GM10248 (cell line): ENCODE measurements at places on chromosomes 6 and 20.
A peak's percentile ranks its signal among the peaks of the same experiment; 100 is the strongest.

- DNase-seq = no peak
Measured at GRCh38 chr6:161027385-161027784, 35.8 kb downstream of the MAP3K4 start.

- no peak for DNase-seq
Measured at GRCh38 chr6:108630050-108630714, 69.5 kb downstream of the FOXO3 start.

GRCh38 chr6:143689852-143690251, 12.1 kb downstream of the PHACTR2 start:
- no peak for DNase-seq

- peak; percentile 62 for DNase-seq
Measured at GRCh38 chr6:107318100-107318736, 141.1 kb downstream of the PDSS2 start.

DNA sequence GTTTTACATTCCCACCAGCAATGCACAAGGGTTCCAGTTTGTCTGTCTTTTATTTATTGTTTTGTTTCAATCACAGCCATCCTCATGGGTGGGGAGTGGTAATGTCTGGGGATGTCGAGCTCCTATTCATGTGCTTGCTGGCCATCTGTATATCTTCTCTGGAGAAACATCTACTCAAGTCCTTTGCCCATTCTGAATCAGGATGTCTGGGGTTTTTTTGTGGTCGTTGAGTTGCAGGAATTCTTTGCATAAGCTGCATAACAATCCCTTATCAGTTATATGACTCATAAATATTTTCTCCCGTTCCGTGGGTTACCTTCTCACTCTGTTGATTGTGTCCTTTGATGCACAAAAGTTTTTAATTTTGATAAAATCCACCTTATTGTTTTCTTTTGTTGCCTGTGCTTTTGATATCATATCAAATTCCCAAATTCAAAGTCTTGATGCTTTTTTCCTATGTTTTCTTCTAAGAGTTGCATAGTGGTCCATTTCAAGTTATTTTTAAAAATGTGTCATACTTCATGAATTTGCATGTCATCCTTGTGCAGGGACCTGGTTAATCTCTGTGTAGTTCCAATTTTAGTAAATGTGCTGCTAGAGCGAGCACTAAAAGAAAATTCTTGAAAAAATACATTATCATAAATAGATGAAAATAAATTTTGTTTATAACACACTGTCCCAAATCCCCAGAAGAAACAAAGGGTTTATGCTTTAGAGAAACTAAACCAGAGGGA, 54.9 kb upstream of the PDE10A start:
- no peak for DNase-seq

DNA sequence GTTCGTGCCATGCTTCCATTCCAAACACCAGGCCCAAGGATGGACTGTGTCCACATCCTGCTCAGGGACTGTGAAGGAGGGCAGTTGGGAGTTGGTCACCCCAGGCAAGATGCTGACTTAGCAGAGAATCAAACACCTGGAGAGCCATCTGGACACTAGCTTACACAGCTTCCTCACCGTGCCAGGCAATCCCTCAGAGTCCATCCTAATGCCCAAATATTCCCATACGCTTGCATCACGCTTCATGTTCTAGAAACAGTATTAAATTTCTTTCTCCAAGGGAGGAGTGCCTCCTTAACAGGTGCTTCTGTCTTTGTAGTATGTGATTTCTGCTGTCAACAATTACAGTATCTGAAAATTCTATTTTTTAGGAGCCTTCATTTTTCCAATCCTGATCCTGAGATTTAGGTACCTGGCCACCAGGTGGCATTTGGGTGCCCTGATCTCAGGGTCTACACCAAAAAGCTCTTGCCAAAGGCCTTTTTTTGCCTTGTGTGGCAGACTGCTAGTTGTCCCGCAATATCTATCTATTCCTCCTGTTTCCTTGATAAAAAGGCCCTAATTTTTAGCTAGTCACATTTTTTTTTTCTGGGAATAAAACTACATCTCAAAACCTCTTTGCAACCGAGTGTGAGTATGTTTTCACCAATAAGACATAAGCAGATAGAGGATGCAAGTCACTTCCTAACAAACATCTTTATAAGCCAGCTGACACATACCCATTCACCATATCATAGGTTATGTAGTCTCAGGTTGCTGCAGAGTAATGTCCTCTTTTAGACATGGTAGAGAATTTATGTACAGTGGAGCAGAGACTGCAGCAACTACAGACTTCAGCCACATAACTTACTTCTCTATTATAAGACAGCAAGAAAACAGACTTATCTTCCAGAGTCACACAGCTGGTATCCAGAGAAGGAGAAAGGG, 85.0 kb downstream of the PREP start:
- DNase-seq = no peak

DNA sequence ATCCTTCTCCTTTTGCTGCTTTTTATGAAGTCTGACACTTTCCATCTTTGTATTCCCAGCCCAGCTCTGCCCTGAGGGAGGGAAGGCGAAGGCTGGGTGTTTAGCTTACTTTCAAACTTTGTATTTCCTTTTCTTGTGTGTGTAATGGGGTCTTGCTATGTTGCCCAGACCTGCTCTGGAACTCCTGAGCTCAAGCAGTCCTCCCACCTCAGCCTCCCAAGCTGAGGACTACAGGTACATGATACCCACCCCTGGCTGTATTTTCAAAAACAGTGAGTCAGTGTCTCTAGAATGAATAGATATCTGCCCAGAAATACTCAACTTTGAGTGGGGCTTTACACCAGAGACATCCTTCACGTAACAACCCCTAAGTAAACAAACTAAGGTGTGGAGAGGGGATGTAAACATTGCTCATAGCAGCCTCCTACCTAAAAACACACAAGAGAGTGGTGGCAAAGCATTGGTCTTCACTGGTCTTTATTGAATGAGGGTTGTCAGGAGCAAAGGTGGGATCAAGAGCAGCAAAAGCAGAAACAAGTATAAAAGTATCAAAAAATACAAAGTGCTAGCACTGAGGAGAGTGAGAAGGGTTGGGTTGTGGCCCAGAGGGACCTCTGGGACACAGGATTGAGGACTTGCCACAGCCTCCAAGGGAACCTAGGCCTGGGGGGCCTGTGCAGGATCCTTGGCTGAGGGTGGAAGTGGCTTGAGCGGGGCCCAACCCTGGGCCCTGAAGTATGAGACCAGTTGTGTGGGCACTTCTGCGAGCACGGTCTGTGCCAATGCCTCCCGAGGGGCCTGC, 10.2 kb downstream of the SPAG4 start:
- no peak for DNase-seq

- DNase-seq = no peak
Measured at GRCh38 chr6:2061880-2062279, 183.5 kb downstream of the GMDS start.

DNA sequence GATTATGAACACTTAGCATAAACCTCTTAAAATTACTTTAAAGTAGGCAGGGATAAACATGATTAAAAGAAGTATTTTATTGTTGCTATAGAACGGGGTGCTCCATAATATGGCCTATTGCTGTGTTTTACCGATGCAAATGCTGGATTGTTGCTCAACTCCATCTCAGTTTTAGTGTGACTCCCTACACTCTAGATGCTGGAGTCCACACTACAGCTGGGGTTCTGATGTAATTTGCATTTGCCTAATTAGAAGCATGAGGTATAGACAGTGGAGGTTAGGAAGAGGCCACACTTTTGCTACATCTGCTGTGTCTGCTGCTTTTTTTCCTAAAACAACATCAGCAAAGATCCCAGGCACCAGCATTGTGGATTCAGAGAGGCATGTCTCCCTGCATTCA, 6.7 kb upstream of the HMGN3 start:
- no peak for DNase-seq

- no peak for DNase-seq
Measured at GRCh38 chr20:60271597-60271996, 313.4 kb downstream of the CDH26 start.

- DNase-seq = no peak
Measured at GRCh38 chr20:57524511-57525176, at the start of gene CTCFL. Gene CTCFL (minus strand): TSS chr20:57525140. CDS start chr20:57524205, 935 bp downstream.

- no peak for DNase-seq
Measured at GRCh38 chr20:14401479-14402138, 64.2 kb upstream of the FLRT3 start.

GRCh38 chr6:37982317-37982716, 162.8 kb downstream of the ZFAND3 start:
- DNase-seq = no peak

GRCh38 chr6:130113201-130113710, 94.9 kb downstream of the L3MBTL3 start:
- no peak for DNase-seq

DNA sequence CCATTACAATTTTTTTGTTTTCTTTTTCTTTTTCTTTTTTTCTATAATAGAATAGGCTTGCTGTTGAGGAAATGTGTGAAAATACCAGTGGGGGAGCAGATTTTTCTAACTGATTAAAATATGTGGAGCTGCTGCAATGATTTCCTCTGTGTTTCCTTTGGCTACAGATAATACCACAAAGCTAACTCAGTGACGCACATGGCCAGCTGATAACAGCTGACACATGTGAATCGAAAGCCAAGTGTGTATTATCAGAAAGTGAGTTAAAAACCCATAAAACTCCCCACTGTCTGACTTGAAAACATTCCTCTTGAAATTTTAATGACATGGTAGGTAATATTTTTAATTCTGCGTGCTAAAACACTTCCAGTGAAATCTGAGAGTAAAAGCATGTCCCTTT, 70.8 kb upstream of the AHI1 start:
- DNase-seq = peak; percentile 15

DNA sequence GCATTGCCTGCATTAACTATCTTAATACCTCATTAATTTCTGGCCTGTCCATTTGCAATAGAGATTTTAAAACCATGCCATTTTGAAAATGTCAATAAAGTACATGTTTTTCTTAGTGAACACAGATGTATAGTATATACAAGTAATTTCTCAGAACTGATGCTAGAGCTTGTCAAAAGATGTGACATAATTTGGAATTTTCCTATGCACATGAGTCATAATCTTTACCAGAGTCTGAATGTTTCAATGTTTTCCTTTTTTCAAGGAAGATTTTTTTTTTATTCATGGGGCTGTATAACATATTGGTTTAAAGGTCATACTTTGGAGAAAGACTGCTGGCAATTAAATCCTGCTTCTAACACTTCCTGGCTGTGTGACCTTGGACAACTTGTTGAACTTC, 1347.5 kb upstream of the ADGRB3 start:
- no peak for DNase-seq

- DNase-seq = no peak
Measured at GRCh38 chr6:35223396-35223795, 9.6 kb downstream of the SCUBE3 start.

- DNase-seq = no peak
Measured at GRCh38 chr6:76342611-76343160, 270.2 kb upstream of the IMPG1 start.

DNA sequence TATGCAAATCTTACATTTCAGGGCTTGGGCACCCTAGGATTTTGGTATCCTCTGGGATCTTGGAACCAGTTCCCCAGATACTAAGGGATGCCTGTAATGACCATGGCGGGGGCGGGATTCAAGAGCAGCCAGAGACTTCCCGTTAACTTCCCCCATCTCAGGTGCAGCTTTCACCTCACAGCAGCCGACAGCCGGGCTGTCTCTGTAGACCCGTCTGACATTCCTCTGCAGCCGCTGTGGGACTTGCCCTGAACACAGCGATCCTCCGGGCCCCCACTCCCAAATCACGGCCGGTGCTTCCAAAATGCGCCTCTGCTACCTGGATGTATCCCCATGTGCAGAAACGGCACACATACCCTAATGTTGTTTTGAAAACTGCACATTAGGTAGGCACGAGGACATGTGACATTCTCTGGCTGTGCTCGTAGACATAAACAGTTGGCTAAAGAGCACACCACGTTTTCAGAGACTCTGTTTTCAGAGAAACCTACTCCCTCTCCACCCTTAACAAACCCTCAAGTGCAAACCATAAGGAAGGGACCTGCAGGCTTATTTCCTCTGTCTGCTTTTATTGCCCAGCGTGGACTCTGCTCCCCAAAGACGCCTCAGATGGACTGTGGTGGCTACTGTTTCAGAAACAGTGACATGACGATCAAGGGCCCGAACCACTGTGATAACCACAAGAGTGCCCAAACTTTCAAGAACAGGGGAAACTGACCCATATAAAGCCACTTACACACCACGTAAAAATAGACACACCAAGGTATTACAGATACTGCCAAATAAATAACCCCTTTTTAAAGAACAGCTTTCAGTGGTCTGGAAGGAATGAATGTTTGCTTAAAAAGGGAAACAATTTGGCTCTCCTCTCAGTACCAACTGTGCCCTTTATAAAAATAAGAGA, 72.9 kb upstream of the FOXC1 start:
- no peak for DNase-seq

DNA sequence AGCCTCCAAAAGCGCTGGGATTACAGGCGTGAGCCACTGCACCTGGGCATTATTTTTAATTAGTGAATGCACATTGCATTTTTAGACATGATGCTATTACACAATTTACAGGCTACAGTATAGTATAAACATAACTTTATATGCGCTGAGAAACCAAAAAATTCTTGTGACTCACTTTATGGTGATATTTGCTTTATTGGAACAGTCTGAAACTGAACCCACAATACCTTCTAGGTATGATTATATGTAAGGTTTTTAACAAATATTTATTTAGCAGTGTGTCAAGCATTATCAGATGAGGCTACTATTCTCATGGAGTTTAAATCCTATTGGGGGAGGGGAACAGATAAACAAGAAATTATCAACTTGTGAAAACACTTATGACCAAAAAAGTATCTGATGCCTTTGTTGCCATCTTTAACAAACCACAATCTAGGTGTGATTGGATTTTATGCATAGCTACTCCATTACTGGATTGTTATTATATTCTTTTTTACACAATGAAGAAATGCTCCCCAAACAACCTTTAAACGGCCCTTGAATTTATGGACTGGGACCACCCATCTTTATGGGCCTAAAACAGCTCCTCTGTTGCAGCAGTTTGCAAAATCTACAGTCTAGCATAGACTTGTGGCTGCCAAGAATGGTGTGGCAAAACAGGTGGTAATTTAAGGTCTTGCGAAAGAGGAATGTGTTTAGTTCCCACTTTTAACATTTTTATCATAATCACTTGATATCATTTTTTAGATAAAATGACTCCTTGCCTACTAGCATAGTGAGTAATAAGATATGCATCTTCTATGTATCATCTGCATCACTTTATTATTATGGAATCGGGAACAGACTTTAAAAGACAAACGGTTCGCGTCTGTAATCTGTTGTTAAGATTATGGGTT, 159.2 kb upstream of the C6orf118 start:
- DNase-seq = no peak

DNA sequence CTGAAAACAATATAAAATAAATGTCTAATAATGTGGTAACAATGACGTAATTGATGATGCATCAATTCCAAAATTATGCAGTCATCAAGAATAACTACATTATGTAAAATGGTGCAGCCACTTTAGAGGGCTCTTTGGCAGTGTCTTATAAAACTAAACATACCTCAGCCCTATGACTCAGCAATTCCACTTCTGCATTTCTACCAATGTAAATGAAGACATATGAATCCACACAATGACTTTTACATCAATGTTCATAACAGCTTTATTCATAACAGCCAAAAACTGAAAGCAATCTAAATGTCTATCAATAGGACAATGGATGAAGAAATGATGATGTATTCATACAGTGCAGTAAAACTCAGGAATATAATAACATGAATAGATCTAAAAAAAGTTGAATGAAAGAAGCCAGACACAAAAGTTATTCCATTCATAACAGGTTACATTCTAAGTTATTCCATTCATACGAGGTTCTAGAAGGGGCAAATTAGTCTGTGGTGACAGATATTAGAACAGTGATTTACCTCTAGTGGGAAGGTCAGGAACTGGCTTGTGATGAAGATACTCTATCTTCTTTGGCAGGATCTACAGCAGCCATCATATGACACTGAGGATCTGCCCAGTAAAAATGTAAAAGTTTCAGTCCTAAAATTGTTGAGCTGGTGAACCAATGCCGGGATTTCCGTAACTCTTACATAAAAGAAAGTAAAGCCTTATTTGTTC, 396.1 kb downstream of the PLCB1 start:
- DNase-seq = no peak
